ENCODE measurements at places on chromosomes 7 and 10. TPM values are rescaled to one million over a fixed set of nuclear protein-coding genes. Genes with fewer than 3 reads are reported as not detected.

The PHKG1 gene
- polyA plus RNA-seq, result 2.9 TPM

DNA sequence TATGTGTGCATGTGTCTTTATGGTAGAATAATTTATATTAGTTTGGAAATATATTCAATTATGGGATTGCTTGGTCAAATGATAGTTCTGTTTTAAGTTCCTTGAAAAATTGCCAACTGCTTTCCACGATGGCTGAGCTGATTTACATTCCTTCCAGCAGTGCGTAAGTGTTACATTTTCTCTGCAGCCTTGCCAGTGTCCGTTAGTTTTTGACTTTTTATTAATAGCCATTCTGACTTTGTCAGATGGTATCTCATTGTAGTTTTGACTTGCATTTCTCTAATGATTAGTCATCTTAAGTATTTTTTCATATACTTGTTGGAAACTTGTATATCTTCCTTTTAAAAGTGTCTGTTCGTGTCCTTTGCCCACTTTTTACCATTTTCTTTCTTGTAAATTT is 434.2 kb upstream of the POT1 start:
- no peak for DNase-seq

The SPACDR gene
- 1.2 TPM for polyA plus RNA-seq

GRCh38 chr10:86295791-86296190 is 70.8 kb downstream of the GRID1 start:
- DNase-seq, result no peak

The HOXA9 gene
- polyA plus RNA-seq, result 124 TPM

DNA sequence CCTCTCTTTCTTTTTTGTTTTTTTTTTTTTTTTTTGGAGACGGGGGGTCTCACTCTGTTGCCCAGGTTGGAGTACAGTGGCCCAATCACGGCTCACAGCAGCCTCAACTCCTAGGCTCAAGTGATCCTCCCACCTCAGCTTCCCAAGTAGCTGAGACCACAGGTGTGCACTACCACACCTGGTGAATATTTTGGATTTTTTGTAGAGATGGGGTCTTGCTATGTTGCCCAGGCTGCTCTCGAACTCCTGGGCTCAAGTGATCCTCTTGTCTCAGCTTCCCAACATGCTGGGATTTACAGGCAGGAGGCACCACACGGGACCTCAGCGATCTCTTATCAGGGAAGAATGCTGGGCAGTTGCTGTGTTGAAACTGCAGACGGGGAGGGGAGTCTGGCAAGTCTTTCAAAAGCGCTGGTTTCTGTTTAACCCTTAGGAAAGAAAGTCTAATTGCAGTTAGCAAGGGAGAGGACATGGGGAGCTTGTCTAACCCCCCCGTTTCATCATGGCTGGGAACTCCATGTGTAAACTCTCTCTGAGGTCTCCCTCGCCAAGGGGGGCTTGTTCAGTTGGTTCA is 39.6 kb upstream of the LMTK2 start:
- DNase-seq, result no peak

The C7orf57 gene
- polyA plus RNA-seq, result 0.95 TPM

DNA sequence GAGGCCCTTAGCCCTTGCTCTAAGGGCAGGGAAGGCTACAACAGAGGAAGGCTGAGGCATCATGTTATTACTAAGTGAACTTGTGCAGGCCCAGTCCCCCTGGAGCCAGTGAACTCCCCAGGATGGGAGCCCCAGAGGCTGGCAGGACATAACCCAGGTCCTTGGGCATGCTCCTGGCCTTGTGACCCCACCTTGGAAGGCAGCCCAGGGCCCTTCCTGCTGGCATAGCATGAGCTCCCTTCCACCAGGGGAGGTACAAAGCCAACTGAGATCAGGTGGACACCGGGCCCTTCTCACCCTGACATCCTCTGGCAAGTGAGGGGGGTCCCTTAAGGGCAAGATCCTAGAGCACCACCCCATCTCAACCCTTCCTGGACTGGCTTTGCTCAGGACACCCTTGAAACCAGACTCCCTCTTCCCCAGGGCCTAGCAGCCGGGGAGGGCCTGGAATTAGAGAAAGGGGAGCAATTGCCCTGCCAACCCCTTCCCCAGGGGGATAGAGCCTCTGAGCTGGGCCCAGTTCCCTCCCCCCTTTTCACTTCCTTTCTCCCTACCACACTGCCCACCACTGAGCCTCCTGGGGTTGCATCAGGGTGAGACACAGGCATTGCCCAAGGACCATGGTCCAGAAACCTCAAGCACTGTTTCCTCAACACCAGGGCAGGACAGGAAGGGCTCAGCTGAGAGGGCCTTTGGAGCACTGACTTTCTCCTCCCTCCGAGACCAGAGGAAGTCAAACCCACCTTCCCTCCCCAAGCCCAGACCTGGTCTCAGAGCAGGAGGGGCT is 1.8 kb upstream of the VSIR start:
- no peak for DNase-seq

DNA sequence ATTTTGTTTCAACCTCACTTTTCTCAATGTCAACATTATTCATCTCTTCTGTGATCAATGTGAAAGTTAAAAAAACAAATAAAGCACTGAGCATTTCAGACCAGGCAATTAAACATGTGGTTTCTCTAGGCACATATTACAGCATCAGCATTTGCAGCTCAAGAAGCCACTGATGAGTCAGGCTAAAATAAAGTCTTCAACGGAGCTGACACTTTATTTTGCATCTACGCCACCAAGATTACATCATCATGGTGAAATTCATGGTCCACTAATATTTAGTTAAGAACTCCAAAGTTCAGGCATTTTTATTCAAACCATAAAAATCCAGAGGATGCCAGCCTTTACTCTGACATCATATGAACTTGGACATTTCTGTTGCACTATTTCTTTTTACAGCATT is 33.0 kb downstream of the MAGI2 start:
- no peak for DNase-seq

The CYP2C9 gene
- 4.8 TPM for polyA plus RNA-seq

The OTUD1 gene
- 23.8 TPM for polyA plus RNA-seq

The PLAU gene
- polyA plus RNA-seq, result 16.1 TPM

DNA sequence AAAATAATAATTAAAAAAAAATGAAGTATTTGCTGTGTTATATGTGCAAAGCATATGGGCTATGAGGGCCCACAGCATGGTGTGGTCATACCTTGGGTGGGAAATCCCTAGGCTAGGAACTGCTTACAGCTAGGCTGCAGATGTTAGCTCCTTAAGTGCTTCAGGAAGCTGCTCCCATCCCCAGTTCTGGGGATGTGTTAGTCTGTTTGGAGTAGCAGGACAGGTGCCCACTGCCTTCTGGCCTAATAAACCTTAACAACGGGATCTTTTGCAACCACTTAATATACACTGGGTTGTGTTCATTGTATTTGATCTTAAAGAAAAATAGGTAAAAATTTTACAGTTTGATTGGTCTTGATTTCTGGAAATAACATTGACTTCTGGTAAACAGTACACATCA is 46.3 kb downstream of the HK1 start:
- no peak for DNase-seq

DNA sequence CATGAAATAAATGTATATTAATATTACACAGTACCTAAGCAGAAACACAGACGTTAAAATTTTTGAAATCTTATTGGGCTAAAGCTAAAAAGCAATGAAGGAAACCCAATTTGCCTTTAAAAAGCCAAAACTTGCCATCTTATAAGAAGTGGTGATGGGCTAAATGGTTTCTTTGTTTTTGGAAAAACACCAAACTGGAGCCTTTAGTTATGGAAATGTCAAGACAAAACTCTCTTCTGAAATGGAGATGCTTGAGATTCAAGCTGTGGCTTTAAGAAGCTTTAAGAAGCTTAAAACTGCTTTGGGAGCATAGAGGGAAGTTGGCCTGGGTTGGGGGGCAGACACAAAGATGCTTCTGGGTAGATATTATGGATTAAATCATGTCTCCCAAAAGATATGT is 277.0 kb downstream of the GFRA1 start:
- DNase-seq, result no peak

- DNase-seq, result no peak
Measured at GRCh38 chr7:128112018-128112780, 81.0 kb upstream of the LRRC4 start.

The SAP25 gene
- 4.2 TPM for polyA plus RNA-seq

The GCK gene
- 2.8 TPM for polyA plus RNA-seq

DNA sequence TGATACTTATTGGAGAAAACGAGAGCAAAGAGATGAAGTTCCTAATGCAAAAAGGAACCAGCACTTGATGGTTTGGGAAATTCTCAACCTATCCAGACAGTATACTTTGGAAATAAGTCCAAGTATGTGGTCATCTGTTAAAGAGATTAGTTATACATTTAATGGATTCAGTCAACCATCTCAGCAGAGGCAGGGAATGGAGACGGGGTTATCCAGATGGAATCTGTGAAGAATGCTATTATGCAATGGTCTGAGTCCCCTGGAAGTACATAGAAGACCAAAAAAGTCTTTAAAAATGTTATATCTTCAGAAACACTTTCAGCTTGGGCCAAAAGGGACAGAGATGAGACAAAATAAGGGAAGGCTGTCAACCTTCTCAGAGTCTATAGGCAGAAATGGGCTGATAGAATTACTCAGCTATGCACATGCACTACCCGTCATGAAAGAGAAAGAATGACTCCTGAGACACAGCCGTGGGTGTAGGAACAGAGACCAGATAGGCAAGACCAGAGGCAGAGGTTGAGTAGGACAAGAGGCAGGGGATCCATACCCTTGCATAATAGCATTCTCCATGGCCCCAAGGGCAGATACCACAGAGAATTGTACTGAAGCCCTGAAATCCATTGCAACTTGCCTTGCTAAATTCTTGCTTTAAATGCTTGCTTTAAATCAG is 738.8 kb upstream of the POT1 start:
- no peak for DNase-seq

GRCh38 chr10:87716348-87716670 is 56.6 kb downstream of the PAPSS2 start:
- no peak for DNase-seq

DNA sequence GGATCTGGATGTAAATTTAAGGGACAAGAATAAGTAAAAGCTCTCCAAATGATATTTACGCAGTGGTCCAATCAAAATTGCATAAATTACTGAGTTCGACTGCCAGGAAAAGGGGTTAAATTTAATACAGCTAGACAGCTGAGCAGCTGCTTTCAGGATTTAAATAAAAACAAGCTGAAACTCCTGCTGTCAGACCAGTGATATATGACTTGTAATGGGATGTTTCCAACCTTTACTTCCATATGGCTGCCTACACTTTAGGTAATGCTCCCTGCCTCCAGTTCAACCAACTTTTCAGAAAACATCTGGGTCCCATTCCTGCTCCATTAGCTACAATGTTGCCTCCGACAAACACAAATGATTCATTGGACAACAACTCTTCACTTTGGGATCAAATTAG is 326.3 kb upstream of the DGKB start:
- DNase-seq, result peak; percentile 11

DNA sequence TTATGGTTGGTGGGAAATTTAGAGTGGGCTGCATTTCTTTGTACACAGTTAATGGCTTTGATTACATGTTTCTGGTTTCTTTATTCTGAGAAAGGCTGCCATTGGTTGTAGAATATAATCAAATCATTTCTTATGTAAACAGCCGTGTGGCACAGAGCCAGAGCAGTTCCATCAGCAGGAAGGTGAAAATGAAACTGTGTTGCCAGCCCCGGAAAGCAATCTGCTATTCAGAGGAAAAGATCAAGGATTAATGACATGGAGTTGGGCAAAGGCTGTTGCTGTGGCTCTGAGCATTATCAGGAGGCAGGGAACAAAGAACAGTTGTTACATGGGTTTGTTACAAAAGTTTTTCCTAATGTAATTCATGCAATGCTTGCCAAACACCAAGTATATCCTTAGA is 74.2 kb upstream of the ZNF716 start:
- no peak for DNase-seq

The MMP21 gene
- 0.30 TPM for polyA plus RNA-seq

The PLCE1 gene
- polyA plus RNA-seq, result 43.0 TPM

The FBXL13 gene
- 4.3 TPM for polyA plus RNA-seq

DNA sequence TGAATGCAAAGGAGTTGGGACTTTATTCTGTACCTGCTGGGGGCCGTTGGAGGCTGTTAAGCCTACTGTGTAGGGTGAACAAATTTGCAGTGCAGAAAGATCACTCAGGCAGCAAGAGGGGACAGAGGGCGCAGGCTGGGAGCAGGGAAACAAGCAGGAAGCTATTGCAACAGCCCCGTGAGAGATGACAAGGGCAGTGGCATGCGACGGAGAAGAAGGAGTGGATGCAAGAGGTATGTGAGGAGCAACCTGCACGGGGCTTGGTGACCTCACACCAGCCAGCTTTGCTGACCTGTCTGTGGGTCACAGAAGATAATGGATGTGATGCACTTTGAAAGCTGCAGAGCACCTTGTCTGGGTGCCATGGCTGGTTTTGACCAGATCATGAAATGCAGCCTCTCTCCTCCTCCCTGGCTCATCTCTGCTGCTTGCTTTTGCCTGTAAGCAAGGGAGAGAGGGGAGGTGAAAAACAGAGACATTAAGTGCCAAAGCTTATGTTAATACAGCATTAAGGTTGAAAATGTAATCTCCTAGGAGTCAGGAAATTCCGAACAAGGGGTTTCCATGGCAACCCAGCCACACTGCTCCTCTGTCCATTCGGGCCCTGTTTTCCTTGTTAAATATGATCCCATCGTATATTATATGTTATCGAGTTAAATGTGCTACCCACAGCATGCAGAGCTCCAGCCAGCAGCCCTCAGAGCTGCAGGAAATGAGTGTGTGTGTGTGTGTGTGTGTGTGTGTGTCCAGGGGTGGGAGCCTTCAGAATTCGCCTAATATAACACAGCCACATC is 314.3 kb upstream of the ZMIZ1 start:
- peak; percentile 74 for DNase-seq

DNA sequence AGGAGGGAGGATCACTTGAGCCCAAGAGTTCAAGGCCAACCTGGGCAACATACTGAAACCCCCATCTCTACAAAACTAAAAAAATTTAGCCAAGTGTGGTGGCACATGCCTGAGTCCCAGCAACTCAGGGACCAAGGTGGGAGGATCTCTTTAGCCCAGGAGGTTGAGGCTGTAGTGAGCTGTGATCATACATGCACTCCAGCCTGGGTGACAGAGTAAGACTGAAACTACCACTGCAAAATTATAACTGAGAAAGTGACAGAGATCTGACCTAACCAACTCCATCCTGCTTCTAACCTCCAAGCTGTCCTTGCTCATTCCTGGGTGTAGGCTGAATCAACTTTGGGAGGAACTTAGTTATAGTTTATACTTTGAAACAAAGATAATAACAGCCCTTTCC is 59.4 kb downstream of the HTR7 start:
- DNase-seq, result no peak

- DNase-seq, result no peak
Measured at GRCh38 chr7:146138926-146139325, 22.3 kb downstream of the CNTNAP2 start.

DNA sequence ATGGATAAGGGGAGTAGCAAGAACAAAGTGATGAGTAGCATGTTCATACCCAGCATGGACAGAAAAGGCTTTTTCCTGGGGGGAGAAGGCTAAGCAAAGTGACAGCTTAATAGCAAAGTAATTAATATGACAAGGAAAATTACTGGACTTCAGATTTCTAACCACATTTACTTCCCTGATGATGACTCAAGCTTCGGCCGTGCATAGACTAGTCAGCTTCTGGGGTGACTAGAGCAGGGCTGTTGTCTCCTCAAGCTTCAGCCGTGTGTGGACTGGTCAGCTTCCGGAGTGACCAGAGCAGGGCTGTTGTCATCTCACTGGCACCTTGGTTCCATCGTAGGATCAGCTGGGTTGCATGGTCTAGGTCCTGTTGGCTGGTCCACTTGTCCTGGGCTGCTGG is 2.1 kb upstream of the ZNF117 start:
- no peak for DNase-seq

GRCh38 chr10:124647421-124648130 is 96.6 kb downstream of the FAM53B start:
- DNase-seq, result no peak

GRCh38 chr7:105840981-105841749 is 35.2 kb downstream of the ATXN7L1 start:
- no peak for DNase-seq

The PVRIG gene
- polyA plus RNA-seq, result 9.7 TPM

The DENND2A gene
- polyA plus RNA-seq, result 35.5 TPM

The EPHB6 gene
- polyA plus RNA-seq, result 18.0 TPM
